ENCODE measurements at places on chromosomes 11 and 22.

GRCh38 chr11:67996051-67996450, 7.8 kb downstream of the UNC93B1 start:
- DNase-seq = no peak

DNA sequence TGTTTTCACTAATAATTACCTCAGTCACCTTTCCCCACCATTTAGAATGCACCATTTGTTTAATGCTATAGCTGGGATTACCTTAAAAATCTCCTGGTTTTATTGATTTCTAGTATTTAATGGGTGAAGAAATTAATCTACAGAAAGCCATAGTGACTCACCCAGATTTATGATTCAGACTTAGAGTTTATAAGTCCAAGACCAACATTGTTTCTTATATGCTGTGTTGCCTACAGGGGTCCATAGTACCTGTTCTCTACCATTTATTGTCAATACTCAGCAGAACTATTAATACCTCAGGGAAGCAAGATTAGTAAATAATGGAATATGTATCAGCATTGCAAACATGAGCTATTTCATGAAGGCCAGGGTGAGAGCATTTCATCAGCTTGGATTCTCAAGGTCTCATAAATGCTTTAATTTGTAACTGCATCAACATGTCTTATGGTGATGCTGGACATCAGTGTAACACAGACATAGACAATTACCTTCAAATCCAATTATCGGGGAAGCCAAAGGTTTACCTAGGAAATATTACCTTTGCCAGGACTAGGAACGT, 8.0 kb upstream of the MS4A7 start:
- no peak for DNase-seq

DNA sequence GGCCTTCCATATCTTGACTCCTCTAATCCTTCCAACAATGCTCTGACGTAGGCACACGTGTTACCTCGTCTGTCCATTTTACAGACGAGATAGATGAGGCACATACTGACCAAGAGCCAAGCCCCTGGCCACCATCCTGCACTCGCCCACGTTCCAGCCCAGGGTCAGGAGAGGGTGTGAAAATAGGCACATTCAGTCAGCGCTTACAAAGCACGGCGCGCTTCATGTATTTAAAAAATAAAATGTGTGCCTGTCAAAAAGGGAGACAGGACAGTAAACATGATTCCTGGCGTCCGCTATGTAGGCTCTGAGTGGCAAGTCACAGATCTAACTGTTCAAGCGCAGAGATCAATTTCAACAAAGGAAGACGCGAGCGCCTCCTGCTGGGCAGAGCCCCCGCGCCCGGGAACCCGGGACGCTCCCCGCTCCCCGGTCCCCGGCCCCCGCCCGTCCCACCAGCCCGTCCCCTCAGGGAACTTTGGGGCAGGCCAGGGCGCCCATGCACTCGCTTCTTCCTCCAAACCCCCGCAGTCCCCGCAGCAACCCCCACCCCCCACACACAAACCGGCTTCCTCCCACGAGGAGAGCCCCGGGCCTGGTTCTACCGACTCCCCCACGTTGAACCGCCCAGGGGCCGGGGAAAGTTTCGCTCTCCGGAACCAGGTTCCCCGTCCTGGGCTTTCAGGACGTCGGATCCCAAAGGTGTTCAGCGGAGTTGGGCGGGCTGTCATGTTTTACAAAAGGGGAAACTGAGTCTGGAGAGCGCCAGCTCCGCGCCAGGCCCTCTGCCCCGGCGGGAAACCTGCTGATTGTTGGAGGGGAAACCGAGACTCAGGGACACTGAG, 10.4 kb upstream of the C1QTNF6 start:
- DNase-seq = peak; percentile 91

DNA sequence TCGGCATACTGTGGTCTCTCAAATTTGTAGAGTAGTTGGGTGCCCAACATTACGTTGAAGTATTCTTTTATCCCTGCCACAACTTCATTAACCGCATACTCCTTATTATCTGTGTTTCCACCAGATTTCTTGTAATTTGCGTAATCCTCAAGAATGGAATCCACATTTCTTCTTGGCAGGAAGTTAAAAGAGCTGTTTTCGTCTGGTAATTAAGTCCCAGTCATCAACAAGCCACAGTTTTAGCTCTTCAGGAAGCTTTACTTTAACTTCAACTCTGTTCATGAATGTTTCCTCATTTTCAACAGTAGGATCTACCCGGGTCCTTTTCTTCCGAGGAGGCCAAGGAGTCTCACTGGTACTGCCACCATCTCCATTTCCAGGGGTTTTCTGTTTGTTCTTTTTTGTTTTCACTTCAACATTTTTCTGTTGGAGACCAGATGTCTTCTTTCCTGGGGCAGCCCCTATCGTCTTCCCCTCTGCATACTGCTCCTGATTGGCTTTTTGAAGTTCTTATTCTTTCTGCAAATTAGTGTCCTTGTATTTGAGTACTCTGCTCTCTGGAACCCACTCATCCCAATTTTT, 30.3 kb downstream of the PDE3B start:
- no peak for DNase-seq

DNA sequence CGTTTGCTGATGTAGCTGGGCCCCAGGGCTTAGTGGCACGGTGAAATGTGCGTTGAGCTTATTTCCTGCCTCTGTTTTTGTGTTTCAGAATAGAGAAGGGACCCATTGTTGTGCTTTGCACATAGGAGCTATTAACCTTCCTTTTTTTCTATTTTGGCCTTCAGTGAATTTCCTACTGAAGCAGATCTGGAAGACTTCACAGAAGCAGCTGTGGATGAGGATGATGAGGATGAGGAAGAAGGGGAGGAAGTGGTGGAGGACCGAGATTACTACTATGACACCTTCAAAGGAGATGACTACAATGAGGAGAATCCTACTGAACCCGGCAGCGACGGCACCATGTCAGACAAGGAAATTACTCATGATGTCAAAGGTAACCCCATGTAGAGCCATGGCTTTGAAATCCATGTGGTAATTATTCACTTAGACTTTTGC, 37.4 kb upstream of the ST14 start:
- no peak for DNase-seq

DNA sequence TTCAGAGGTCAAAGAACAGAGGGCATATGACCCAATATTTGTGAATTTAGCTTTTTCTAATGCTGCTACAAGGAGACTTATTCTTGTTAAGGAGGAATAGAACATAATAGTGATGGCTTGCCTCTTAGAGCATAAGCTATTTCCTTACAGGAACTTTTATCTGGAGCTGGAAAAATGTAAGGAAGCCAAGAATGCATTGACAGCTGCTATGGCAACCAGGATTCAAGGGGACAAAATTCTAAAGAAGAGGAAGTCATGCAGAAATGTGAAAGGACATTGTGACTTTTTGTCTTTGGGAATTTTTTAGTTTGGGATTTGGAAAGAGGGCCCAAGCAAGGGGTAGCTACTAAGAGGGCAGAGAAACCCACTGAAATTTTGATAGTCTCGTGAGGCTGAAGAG, 51.1 kb downstream of the EHF start:
- DNase-seq = no peak

- DNase-seq = no peak
These were observed 50.6 kb downstream of the FAM181B start for GRCh38 chr11:82683029-82683428.

DNA sequence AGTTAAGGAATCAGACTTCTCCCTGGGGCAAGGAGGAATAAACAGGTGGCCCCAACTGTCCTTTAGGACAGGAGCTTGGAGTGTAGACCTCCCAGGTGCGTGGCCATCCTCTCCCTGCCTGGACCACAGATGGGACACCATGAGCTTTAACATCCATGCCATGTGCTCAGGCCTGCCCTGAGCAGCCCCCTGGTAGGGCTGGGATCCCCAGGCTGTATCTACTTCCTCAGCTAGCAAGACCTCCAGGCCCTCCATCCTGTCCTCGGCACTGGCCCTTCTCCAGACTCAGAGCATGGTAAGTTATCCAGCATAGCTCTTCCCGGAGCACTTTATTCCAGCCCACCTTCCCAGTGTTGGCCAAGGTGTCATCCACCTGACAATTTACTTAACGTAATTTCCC, 5.7 kb downstream of the CD6 start:
- no peak for DNase-seq

DNA sequence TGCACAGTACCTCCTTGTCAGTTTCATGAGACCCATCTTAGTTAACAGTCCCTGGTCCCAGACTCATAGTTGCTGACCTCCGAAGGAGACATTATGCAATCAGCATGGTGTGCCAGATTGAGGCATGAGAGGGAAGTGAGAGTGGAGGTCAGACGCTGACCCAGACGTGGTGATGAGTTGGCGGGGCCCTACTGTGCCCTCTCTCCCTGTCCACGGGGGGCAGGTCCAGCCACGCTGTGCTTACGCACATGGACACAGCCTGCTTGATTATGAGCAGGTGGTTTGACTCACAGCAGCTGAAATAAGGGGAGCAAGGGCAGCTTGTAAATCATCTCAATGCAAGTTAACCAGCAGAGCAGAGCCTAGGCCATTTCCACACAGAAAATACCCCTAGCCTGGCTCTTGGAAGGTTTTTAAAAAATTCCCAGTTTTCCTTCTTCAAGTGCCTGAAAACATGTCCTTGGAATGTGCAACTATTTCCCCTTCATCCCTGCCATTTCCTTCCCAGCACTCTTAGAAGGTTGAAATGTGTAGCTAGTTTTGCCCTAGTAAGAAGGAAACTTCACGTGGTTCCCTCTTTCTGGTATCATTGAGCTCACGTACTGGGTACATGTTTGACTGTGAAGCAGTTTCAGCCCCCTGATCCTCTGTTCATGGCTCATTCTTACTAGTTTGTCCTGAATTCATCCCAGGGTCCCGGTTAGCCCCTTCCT, 122.6 kb upstream of the SORL1-AS1 start:
- no peak for DNase-seq

- no peak for DNase-seq
These were observed 48.8 kb downstream of the PACS1 start for GRCh38 chr11:66118847-66119246.

DNA sequence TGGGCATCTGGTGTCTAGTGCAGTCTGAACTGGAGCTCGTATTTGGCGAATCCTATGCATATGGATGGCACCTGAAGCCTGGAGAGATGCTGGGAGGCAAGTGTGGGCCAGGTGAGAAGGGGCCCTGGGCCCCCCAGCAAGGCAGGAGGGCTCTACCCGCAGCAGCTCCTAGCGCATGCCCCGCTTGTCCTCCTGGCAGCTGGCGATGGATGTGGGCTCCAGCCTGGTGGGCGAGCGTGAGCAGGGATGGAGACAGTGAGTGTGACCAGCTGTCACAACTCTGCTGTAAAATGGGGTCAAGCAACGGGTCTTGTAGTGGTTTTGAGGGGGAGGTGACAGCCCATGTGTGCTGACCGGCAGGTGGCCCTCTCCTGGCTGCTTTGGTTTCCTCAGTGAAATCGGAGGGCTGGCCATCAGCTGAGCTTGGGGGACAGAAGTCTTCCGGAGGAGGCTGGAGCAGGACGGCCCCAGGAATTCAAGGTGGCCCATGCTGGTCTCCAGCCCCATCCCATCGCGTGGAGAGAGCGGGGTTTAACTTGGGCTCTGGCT, 12.0 kb downstream of the FRMD8 start:
- no peak for DNase-seq

GRCh38 chr11:36364551-36365325, 68.7 kb downstream of the PRR5L start:
- DNase-seq = no peak

DNA sequence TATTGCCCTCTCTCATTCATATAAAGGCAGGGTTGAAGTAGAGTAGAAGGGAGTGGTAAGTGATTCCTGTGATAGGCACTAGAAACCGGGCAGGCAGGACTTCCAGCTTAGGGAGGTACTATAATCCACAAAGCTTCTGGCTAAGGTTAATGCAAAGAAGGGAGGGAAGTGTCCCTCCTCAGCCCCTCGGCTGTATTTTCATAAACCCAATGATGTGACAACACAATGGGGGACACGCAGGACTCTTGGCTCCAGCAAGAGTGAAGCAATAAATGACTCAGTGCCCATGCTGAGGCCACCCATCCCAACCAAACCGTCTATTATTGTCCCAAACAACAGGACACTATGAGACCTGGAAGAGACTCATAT, 90.7 kb downstream of the ETS1 start:
- no peak for DNase-seq

DNA sequence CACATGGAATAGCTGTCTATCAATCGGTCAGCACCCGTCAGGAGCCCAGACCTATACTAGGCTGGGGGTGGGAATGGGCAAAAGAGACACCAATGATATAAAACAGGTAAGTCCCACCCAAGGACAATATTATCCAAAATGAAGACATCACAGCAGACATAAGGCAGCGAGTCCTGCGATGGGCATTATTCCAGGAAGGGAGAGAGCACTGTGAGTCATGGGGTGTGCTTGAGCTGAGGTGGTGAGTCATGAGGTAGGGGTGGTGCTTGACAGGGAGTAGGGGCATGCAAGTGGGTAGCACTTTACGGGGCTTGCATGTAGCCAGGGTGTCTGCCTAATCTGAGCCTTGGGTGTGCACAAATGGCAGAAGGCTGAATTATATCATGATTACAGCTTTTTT, 605.0 kb upstream of the CADM1 start:
- DNase-seq = no peak

- no peak for DNase-seq
These were observed 1000.3 kb downstream of the BRD1 start for GRCh38 chr22:48827268-48827846.

DNA sequence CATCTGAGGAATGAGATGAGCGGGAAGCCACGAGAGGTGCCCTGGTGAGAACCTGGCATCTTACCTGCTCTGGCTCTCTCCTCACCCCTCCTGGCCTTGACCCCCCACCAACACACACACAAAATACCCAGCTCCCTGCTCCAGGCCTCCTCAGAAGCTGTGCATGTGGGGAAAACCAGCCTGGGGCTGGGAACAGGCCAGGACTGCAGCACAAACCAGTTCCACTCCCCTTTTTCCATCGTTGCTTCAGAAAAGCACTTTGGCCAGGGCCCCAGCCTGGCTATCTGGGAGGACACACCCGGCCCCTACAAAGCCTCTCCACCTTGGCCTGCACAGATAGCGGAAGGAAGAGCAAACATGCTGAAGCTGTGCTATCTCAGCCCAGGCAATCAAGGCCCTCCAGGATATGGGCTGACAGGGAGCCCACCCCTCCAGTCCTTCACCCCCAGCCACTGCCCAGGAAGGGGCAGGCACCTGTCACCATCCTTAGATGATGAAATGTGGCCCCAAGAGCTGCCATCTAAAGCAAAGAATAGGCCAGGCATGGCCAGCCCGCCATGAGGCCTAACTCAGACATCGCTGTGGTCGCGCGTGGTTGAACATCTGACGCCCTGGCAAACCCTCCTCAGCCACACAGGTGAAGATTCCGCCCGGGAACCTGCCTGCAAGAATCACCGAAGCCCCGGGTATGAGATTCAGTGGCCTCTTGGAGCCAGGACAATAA, 35.4 kb downstream of the PISD start:
- DNase-seq = no peak

DNA sequence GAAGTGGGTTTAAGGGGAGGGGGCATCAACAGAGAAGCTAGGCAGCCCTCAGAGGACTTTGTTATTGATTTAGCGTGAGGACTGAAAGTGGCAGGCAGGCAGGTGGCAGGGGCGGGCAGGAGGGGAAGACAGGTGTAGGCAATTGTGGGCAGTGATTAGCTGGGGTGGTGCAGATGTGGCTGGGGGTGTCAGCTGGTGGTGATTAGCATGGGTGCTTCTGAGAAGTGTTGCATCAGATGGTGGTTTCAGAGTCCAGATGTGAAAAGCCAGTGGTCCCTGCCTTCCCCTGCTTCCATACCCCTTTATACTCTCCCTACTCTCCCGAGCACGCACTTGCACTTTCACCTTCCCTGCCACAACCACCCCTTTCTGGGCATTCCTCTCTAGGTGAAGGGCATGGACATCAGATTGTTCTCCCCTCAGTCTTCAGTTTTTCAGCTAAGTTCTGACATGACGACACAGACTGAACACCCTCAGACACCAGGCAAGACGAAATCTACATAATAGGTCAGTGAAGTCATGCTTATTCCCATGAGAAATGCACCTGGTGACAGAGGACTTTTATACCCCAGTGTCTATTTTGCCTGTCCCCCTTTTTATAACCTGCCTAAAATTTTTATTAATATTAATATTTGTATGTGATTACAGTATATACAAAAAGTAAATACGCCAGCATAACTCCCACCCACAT, 435.7 kb upstream of the CADM1 start:
- DNase-seq = no peak

All from activated naive CD4-positive, alpha-beta T cell (primary cell).